Fibroblast of upper back skin (primary cell): ENCODE measurements at places on chromosomes 7 and 10.

DNA sequence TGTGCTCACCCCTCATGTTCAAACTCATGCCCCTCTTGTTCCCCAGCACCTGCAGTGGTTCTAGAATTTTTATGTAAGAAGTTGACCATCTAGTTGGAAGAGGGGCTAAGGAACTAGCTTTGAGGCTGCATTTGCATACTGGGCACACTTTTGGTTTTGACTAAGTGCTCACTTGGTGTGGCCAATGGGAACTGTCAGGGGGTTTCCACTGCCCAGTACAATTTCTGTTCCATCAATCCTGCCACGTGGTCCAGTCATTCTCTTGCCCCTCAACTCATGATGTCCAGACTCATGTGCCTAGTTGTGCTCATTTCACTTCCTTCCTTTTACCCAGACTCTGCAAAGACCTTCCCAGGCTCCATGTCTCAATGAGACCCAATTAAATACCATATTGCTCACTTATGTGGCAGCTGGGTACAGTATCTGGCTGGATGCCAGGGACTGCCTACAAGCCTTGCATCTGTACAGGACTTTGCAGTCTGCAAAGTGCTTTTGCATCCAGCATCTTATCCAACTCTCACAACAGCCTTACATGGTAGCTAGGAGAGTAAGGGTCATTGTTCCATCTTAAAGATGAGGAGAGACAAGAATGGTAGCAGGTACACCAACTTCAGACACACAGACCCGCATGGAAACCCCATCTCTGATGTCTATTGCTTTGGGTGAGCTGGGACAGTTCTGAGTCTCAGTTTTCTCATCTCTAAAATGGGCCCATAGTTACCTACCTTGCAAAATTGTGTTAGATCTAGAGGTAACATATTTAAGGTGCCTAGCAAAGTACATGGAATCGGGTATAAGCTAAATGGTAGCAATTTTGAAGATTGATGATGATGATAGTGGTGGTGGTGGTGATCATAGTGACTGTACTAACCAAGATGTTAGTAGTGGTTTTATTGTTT is 30.1 kb upstream of the KCNMA1 start:
- no peak for DNase-seq

DNA sequence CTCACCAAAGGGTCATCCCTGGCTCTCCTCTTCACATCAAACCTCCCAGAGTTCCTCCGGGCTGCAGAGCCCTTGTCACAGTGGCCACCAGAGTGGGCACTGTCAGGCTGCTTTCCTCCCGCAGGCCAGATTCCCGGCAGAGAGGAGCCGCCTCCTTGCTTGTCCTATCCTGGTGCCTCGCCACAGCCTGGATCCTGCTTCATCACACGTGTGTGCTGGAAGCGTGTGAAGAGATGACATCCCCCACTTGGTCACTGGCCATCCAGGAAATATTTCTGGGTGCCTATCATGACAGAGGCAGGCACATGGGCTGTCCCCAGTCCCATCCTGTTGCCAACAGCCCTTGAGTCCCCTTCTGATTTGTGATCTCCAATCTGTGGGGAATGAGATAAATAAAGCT is 15.0 kb downstream of the INSIG1 start:
- no peak for DNase-seq

DNA sequence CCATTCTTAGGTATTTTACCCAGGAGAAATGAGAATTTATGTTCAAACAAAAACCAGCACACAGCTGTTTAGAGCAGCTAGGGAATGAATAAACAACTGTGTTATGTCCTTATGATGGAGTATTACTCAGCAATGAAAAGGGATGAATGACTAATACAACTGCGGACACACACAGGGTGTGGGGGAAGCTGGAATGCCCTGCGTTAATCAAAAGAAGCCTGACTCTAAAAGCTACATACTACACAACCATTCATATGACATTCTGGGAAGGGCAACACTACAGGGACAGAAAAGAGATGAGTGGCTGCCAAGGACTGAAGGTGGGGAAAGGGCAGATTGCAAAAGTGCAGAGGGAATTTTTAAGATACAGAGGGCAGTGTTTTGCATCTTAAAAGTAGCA is 64.0 kb downstream of the DLG5 start:
- no peak for DNase-seq

DNA sequence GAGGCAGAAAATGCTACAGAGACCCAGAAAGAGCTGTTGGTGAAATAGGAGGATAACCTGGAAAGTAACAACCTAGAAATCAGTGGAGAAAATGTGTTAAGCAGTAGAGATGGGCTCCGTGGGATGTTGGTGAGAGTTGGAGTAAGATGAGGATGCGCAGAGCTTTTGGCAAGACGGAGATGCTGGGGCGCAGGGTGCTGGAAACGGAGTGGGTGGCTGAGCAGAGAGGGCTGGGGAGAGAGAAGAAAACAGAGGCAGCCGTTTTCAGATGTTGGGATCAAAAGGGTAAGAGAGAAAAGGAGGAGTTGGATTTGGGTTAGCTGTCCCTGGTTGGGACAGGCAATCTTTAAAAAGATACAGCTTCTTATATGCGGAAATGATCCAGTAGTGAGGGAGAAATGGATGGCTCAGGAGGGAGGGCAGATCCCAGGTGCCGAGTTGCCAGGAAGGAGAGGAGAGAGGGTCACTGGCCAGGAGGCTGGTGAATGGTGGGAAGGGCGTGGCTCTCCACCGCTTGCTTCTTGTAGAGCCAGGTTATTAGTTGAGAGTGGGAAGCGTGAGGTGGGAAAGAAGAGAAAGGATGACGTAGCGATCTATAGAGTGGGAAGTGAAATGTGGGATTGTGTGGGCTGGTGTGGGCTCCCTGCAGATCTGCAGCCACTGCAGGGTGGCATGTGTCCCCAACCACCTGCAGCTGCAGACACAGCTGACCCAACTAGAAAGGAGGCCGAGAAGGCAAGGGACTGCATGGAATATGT is 182.2 kb upstream of the SVIL start:
- DNase-seq, result no peak

DNA sequence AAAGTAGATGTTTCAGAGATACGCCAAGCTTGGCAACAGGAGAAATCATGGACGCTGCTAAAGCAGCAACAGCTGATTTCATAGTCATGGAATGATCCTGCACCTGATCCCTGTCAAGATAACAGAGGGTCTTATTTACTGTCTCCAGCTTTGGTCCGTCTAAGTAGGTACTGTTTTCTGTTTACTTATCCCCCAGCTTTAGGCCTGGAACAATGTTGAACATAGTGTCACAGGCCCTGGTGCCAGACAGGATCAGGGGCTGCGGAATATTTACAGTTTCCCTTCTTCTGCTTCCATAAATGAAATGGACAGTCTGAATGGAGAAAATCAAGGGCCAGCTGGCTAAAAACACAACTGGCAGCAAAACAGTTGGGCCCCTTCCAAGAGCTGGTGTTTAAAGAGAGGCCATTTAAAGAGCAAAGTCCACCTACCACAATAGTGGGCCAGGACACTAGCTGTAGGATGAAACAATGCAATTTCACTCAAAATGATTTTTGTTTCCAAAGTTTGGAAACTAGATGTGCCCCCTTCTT is 2.9 kb downstream of the GPR37 start:
- DNase-seq, result no peak

DNA sequence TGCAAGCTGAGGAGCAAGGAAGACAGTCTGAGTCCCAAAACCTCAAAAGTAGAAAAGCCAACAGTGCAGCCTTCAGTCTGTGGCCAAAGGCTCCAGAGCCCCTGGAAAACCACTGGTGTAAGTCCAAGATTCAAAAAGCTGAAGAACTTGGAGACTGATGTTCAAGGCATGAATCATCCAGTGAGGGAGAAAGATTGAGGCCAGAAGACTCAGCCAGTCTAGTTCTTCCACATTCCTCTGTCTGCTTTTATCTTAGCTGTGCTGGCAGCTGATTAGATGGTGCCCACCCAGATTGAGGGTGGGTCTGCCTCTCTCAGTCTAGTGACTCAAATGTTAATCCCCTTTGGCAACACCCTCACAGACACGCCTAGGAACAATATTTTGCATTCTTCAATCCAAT is 20.1 kb upstream of the MDFIC start:
- peak; percentile 85 for DNase-seq

GRCh38 chr7:4018601-4019316 is 663.3 kb upstream of the FOXK1 start:
- DNase-seq, result no peak

- no peak for DNase-seq
Observed at GRCh38 chr10:124995605-124996004, 53.7 kb downstream of the ZRANB1 start.

DNA sequence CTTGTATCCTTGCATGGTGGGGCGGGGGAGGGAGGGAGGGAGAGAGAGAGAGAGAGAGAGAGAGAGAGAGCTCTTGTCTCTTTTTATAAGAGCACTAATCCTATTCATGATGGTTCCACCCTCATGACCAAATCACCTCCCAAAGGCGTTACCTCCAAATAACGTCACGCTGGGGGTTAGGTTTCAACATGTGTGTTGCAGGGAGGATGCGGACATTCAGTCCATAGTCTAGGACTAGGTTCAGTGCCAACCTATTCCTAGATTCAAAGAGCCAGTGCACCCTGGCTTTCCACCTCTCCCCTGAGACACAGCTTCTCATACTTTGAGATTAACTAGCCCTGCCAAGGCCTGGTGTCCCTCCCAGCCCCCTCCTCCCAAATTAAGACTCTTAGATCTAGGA is 123.0 kb downstream of the GRK5 start:
- DNase-seq, result no peak

- no peak for DNase-seq
Observed at GRCh38 chr7:129789652-129790051, 163.1 kb downstream of the UBE2H start.

- DNase-seq, result peak; percentile 8
Observed at GRCh38 chr7:148211740-148212151, 378.8 kb upstream of the C7orf33 start.

- peak; percentile 2 for DNase-seq
Observed at GRCh38 chr7:146736446-146737190, 620.0 kb downstream of the CNTNAP2 start.

DNA sequence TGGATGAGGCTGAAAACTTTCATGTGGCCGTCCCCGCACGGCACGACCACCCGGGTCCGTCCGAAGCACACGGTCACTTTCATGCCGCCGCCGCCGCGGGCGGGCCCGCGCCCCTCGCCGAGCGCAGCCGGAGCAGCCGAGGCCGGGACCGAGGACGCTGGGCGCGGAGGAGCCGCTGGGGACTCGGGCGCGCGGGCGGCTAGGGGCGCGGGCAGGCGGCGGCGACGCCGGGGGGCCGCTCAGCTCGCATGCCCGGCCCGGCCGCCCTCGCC is 247 bp downstream of the PARD3 start:
- no peak for DNase-seq
